ENCODE measurements at places on chromosomes 7 and 10.

DNA sequence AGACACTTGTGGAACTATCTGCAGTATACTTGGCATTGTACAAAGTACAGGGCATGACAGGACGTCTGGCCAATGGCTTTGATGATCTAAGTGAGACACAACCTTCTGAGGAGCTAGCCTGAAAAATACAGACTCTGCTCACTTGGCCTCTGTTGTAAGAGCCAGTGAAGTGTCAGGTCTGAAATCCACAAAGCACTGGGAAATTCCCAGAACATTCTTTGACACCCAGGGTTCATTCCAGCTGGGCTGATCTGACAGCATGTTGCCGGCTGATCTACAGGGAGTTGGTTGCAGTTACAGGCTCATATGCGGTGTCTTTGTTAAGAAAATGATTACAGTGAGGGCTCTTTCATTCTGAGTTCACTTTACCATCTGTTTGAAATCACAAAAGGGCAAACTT lies 354.6 kb downstream of the PHF14 start:
- DNase-seq = no peak

DNA sequence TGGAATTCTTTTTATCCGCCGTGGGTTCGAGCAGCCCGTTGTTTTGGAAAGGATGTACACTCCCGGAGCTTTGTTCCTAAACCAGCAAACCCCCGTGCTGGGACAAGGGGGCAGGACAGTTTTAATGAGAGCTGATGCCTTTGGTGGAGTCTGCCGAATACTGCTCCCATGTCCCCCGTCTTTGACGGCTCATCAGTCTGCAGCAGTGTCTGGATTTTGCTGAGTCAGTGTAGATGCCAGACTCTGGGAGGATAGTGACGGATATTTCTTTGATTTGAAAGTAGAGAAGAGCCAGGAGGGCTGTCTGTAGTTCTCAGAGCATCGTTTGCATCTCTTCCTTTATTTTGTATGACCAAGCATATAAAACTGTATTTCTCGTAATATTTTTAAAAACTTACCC lies 74.9 kb upstream of the BTBD16 start:
- no peak for DNase-seq

- no peak for DNase-seq
Measured at GRCh38 chr7:25014756-25015155, 34.8 kb upstream of the OSBPL3 start.

DNA sequence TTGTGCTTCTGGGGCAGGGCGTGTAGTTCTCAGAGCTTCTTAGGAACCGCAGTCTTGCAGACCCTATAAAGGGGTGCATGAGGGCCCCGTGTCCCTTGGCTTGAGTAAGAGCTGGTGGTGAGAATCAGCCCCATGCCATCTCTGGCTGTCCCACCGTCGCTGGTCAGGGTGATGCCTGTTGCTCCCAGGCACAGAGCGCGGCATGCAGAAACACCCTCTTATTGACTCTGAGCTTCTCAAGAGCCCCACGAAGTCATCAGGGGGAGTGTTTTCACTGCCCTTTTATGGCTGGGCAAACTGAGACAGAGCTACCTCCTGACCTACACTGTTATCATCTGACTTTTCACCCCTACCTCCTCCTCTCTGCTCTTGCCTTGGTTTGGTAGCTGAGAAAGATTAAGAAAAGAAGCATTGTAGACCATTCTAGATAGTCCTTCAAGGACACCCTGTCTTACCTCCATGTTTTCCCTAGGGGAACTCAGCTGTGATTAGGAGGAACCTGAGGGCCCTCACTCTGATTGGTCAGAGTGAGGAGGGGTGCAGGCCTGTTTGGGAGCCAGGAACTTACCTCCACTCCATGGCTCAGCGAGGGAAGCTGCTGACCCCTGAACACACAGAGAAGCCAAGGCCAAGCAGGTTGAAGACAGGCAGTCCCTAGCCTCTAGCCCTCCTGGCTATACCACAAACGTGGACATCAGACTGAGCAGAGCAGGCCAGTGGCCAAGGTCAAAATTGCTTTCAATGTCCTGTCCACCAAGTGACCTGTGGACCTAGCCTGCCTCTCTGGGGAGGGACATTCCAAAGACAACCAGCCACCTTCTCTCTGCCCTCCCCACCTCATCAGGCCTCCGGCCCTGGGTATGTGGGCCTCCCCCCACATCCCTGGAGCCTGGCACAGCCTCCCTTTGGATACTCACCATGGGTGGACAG lies 17.6 kb downstream of the UNC5B start:
- no peak for DNase-seq

DNA sequence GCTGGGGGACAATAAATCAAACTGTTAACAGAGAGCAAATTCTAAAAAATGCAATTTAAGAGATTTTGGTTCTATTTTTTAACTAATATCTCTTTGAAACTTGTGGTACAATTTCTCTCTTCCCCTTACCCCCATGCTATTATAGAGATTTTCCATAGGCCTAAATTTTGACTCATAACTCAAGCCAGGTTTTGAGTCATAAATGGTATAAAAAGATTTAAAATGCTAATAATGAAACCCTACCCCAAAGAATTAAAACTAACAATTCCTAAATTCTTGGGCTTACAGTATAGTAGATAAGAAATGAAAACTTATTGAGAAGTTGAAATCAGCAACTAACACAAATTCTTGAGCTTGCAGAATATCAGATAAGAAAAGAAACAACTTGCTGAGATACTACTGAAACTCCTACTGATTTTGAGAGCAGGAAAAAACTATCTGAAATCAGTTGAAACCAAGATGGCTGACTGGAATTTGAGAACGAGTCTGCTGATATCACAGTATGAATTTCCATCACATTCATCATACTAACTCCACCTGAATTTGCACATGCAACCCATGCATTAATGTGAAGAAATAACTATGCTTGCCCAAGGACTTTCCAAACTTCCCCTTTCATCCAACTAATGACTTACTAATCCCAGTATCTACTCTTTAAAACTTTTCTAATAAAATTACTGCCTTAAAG lies 36.3 kb downstream of the POT1 start:
- no peak for DNase-seq

All from heart right ventricle (tissue), 16 donors.